Kidney tubule cell (primary cell): ENCODE measurements at places on chromosomes 3 and 15.

DNA sequence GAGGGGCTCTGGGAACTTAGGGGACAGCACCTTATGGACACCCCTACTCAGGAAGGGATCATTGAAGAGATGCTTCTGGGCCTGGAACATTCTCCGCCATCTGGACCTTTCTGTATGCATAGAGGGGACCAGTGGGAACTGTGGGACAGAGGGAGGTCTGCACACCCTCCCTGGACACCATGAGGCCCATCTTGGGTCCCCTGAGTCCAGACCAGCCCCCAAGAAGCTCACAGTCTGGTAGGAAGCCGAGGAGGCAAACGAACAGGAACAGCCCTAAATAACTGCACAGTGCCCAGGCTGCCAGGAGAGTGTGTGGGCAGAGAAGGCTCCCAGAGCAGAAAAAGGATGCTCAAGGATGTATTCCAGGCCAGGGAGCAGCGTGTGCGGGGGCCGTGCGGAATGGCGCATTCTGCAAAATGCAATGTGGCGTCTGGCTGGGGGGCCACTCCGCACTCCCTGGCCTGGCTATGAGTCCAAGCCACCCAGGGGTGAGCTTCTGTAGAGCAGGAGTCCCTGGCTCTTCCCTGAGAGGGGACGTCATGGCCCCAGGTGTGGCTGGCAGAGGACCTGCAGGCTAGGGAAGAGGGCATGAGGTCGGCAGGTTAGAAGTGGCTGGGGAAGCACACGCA is 24.5 kb upstream of the KLF13 start:
- no peak for DNase-seq

GRCh38 chr3:25515171-25515570 is 87.1 kb downstream of the RARB start:
- DNase-seq: no peak

- DNase-seq: peak; percentile 41
Observed at GRCh38 chr3:34727700-34728099, 911.6 kb upstream of the ARPP21 start.

GRCh38 chr3:69378112-69378802 is 7.6 kb downstream of the FRMD4B start:
- DNase-seq: no peak

GRCh38 chr3:95775486-95776094 is 1038.8 kb upstream of the EPHA6 start:
- no peak for DNase-seq

DNA sequence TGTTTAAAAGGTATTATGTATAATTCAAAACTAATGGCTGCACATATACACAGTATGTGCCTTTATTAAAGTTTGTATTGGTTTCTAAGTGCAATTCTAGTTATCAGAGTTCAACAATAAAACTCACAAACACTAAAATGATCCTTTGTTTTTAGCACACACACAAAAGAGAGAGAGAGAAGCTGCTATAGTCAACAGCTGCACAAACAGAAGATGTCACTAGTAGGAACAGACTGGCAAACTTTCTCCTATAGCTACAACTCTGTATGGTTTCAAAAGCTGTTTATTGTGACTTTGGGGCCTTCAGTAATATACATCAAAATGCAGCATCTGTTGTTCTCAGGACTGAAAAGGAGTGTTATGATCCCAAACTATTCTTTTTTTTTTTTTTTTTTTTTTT is 6.1 kb downstream of the SECISBP2L start:
- no peak for DNase-seq

GRCh38 chr3:12716605-12717151 is 42.4 kb downstream of the TMEM40 start:
- no peak for DNase-seq

DNA sequence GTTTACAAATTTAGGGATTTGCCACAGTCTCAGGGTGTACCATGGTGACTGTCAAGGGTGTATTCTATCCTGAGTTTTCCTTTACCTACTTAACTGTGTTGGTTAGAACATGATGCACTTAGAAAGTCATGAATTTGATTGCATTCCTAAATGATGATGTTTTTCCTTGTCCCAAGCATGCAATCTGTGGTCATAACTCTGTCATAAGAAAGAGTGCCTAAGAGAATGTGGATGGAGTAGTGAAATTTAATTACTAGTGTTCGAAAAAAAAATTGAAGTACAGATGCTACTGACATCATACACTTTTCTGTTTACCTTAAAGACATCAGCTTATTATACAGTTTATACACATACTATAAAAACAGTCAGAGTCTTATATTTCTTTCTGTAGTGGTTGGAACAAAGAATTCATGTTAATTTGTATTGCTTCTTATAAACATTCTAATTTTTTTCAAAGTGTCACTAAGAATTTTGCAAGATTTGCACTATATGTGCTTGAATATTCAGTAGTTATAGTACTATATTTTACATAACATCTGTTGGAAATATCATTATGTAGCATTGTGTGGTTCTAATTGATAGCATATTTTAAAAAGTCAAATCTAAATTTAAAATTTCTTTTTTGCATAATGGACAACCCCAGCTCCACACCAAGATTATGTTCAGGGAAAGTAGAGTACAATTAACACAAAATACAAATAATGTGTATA is 231.3 kb upstream of the KCNMB2 start:
- peak; percentile 70 for DNase-seq

- DNase-seq: peak; percentile 53
Observed at GRCh38 chr15:96053031-96053780, 277.3 kb upstream of the NR2F2 start.

GRCh38 chr3:105862217-105862616 is 6.6 kb downstream of the CBLB start:
- DNase-seq: no peak

DNA sequence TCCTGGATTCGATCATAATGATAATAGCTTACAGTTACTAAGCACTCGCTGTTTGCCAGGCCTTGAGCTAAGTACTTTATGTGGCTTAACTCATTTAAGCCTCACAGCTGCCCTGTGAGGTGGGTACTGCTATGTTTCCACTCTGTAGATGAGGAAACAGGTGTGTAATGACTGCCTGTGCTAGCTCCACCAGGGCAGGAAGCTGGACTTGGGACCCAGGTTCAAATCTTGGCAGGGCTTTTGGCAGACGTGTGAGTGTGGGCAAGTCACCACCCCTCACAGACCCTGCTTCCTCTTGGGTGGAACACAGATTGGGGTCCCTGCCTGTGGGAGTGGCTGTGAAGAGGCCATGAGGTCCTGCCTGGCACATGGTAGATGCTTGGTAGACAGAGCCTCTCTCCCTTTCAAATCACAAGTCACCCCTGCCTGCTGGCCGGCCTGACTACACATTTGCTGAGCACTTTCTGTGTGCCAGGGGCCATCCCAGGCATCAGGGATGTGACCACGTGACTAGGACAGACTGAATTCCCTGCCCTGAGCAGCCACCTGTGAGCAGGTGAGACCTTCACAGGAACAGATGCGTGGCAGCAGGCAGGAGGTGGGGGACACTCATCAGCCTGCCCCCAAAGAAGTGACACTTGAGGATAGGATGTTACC is 3.7 kb downstream of the EFCC1 start:
- DNase-seq: no peak

DNA sequence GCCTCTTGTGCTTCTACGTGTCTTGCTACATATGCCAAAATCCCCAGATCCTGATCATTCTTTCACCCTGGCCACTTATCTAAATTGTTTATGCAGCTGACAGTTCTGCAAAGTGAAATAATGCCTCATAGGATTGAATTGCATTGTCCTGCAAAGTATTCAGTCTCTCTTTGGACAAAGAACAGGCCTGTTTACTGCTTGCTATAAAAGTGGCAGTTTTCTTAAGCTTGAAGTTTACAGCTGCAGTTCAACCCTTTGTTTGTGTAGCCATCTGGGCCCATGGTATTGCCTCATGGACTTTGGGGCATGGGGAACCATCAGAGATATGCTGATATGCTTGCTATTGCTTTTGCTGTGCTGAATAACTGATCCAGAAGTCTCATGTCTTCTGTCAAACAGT is 523.2 kb downstream of the OTOL1 start:
- DNase-seq: no peak

DNA sequence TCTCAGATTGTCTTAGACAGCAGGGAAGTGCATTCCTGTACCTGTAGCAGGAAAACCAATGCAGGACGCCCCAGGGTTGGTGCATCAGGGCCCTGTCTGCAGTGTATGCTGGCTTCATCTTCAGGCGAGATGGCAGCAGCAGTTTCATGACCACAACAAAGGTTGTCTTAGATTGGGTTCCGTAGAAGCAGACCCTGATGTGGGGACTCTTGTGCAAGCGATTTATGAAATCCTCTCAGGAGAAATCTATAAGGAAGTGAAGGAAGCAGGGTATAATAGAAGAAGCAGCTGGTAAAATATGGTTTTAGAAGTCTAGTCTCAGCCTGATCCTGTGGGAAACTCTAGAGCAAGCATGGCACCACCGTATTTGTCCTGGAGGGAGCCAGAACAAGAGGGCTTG is 25.0 kb downstream of the DNAH1 start:
- no peak for DNase-seq

GRCh38 chr15:81235276-81236123 is 38.8 kb downstream of the IL16 start:
- DNase-seq: no peak

DNA sequence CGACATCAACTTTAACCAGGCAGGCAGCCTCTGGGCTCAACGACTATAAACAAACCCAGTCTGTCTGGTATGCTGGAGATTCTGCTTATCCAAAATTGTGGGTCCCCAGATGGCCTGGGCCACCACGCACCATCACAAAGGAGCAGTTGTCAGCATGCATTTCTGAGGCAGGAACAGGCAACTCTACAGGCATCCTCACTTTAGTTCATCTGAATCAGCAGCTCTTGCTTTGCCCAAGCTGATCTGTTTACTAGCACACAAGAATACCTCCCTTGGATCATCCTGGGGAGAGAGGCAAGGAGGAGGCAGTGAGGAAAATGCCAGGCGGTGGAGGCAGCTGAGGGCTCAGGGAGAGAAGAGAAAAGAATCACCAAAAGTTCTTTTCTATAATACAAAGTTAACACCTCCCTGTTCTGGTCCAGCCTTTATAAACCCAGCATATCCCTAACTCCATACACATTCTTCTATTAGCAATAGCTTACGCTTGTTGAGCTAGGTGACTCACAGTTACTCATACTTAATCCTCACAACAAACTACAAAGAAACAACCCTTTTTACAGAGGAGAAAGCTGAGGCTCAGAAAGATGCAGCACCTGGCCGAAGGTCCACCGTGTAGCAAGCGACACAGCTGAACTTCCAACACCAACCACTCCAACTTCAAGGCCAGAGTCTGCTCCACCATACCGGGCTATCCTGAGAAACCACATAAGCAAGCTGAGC is 33.6 kb downstream of the ZDHHC3 start:
- DNase-seq: peak; percentile 53

DNA sequence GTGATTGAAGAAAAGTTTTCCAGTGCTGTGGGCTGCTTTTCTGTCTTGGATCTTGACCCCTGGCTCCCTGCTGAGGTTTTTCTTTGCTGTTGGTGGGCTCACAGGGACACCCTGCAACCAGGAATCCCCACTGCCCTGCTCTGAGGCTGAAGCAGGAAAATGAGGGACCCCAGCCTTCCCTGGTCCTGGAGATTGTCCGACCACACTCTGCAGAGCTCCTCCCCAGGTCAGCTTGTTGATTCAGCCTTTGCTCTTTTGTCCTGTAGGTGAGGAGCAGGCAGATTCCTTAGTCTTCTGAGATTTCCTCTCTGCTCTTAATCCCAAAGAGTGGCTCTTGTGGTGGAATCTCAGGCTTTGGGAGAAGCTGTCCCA is 194.5 kb downstream of the RPLP1 start:
- no peak for DNase-seq

- DNase-seq: no peak
Observed at GRCh38 chr15:97522347-97522746, 438.2 kb upstream of the ARRDC4 start.

DNA sequence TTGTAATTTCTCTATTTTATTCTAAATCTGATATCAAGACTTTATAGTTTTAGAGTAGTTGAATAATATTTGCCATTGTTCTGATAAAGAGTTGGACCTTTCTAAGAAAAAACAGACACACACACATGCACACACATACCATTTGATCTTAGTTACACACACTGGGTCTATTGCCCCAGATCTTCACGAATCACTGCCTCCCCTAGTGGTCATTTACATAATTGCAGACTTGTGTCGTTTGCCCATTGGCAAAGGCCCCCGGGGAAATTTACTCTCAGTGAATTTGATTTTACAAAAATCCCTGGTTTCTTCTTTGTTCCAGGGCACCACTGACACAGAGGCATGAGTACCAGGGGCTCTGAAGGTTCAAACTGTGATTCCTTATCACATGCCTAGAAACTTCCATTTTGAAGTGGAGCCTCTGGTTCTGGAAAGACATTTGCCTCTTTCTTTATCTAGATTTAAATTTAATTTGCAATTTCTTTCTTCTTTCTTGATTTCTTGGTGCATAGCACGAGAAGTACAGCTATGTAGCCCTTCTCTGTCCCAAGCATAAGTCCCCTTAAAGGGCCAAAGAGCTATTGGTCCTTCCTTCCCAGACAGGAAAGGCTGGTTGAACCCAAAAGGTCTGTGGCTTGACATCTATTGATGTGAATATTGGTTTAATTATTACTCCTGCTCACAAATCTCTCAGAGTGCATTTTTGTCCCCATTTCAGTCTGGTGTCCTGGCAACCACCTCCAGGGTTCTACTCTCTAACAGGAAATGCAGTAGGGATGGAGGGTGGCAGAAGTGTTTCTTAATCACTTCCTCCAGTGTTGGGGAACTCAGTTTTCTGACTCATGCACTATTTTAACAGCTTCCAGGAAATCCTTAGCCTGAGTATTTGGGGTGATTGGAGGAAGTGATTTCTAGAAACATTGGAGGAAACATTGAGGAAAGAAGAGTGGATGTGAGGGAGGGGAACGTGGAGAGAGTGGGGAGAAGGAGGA is 32.4 kb upstream of the SLC6A11 start:
- peak; percentile 26 for DNase-seq

DNA sequence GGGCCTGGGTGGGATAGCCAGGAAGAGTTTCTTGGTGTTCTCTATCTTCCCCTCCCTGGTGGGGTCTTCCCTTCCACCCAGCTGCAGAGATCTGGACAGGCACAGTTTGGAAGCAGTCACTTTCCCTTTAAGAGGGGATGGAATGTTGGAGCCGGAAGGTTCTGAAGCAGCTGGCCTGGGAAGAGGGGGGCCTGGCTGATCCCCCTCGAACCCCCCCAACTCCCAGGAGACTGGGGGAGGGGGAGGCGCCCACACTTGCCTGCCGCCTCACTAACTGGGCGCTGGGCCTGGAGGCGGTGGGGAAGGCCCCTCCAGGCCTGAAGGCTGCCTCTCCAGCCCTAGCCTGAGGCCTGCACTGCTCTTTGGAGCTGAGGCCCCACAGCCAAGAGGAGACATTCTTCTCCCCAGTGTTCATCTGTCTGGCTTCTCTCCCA is 1.4 kb downstream of the DVL3 start:
- peak; percentile 25 for DNase-seq

GRCh38 chr3:179688850-179689249 is 36.0 kb downstream of the USP13 start:
- peak; percentile 45 for DNase-seq
